HEK293T (cell line): ENCODE measurements at places on chromosomes 7 and 10.

DNA sequence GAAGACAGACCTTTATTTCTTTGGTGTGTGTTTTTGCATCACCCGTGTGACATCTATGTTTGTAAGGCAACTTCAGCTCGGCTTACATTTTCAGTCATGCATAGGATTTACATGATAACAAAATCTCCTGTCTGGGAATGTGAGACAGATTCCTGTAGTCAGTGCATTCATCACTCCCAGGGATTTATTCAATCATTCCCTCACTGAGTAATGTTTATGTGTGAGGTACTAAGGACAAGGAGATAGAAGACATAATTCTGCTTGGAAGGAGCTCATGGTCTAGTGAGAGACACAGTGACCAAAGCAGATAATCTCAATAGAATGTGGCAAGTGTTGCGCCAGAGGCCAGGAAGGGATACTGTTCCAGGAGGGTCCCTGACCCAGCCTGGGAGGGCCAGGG is 35.2 kb upstream of the BMPER start:
- no peak for DNase-seq

GRCh38 chr10:69828144-69828870 is 26.6 kb downstream of the COL13A1 start:
- DNase-seq = no peak

- DNase-seq = no peak
These were observed 208.7 kb upstream of the FAM3C start for GRCh38 chr7:121604627-121605316.

- DNase-seq = no peak
These were observed 85.5 kb downstream of the TBXAS1 start for GRCh38 chr7:139914306-139915267.

GRCh38 chr7:5423976-5424748 is 528 bp upstream of the TNRC18 start:
- peak; percentile 85 for DNase-seq

DNA sequence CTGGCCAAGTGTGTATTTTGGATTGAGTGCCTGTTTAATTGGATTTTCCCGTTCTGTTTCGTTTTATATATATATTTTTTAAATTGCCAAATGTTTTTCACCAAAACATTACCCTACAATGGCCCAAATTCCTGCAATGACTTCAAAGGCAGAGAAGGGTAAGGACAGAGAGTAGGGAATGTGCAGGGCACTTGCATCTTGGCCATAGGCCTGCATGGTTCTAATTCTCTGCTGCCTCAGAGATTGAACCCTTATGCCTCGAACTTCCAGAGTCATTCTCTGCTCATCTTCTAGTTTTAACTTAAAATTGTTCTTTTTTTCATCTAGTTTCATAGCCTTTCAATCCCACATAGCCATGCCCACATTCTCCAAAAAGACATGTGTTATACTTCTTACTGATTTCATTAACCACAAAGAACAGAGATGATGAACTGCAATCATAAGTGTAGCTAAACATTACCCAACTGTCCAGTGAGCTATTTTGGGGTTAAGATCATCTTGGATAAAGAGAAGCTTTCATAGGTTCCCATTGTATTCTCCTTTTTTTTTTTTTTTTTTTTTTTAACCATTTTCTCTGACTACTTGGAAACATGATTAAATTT is 177.6 kb downstream of the PLXDC2 start:
- no peak for DNase-seq

- DNase-seq = no peak
These were observed 103.1 kb downstream of the ANK3 start for GRCh38 chr10:60286559-60286958.

DNA sequence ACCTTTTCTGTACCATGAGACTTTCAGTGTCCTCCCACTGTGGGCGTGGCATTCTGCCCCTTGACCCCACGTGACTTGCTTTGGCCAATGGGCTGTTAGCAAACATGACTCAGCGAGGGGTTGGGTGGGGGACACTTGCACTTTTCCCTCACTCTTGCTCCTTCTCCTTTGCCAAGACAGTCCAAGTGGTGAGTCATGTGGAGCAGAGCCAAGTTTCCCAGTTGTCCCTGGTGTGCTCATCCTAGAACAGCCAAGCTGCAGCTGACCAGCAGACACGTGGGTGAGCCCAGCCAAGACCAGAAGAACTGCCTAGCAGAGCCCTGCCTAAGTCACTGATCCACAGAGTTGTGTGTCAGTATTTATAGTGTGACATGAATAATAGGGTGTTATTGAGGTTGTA is 82.8 kb upstream of the CPXM2 start:
- DNase-seq = peak; percentile 68

- no peak for DNase-seq
These were observed 41.9 kb downstream of the AP5Z1 start for GRCh38 chr7:4817178-4817901.

DNA sequence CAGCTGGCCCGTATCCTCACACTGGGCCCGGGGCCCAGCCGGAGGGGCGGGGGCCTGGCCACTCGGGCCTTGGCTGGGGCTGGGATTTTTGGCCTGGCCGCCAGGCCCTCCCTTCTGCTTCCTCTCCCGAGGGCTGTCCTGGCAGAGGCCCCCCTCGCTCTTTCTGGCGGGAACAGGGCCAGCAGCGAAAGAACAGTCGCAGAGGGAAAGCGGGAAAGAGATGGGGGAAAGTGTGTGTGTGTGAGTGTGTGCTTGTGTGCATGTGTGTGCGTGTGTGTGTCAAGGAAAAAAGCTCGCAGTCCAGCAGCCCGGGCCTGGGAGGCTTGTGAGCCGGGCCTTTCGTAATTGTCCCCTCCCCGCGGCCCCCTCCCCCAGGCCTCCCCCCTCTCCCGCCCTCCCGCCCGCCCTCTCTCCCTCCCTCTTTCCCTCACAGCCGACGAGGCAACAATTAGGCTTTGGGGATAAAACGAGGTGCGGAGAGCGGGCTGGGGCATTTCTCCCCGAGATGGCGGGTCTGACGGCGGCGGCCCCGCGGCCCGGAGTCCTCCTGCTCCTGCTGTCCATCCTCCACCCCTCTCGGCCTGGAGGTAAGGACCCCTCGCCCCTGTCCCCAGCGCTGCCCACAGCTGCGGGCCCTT is at the start of gene ELN:
Gene ELN (plus strand): TSS at position 491 of the 638 bp plus-strand sequence. CDS start 15 bp downstream, at position 506.
- no peak for DNase-seq

- DNase-seq = no peak
These were observed 221.8 kb downstream of the PHF14 start for GRCh38 chr7:11195502-11195901.

DNA sequence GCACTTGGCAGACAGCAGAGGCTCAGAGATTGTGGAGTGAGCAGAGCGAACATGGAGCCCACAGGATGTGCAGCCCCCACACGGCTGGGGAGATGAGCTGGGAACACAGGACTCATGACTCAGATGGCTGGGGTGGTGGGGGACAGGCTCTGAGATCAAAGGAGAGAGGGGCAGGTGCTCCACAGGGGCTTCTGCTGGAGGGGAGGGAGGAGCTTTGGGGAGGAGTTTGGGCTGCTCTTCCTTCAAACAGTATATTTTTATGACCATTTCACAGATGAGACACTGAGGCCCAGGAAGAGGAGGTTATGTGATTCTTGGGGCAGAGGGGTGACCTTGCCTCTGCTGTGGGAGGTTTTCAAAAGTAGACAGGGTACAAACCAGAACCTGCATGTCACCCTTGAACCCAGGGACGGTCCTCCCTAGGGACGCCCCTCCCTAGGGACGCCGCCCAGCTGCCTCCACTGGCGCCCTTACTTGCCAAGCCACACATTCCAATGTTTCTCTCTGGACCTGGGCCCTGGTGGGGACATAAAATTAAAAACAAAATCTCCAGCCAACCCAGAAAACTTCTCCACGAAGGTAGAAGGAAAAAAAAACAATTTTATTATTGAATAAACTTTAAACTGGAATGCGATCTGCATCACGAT is 981 bp upstream of the CRYGN start:
- no peak for DNase-seq

DNA sequence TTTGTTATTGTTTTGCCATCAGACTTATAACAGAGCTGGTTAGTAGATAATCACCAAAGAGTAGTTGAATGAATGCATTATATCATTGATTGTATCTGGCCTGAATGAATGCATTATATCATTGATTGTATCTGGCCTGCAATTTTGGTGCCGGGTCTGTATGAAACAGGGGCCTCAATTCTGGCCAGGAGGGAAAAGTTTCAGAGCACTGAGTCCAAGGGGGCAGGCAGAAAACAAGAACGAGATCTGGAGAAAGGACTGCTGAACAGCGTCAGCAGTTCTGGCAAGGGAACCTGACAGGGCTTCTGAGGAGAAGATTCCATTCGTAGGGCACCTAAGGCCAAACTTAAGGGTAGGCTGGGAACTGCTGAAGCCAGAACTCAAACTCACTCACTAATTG is 128.0 kb downstream of the SEMA3C start:
- no peak for DNase-seq

GRCh38 chr7:22210355-22210754 is 146.6 kb downstream of the RAPGEF5 start:
- no peak for DNase-seq

GRCh38 chr10:94065787-94066186 is 72.1 kb downstream of the PLCE1 start:
- no peak for DNase-seq

- DNase-seq = no peak
These were observed 823.8 kb downstream of the LRMDA start for GRCh38 chr10:76255241-76255640.

GRCh38 chr7:140294454-140294853 is 103.9 kb downstream of the SLC37A3 start:
- no peak for DNase-seq

GRCh38 chr7:75984130-75985008 is 10.0 kb downstream of the TMEM120A start:
- DNase-seq = no peak

GRCh38 chr7:102220960-102221800 is 65.5 kb upstream of the SH2B2 start:
- DNase-seq = no peak

GRCh38 chr10:60753817-60754216 is 24.5 kb upstream of the CDK1 start:
- no peak for DNase-seq

DNA sequence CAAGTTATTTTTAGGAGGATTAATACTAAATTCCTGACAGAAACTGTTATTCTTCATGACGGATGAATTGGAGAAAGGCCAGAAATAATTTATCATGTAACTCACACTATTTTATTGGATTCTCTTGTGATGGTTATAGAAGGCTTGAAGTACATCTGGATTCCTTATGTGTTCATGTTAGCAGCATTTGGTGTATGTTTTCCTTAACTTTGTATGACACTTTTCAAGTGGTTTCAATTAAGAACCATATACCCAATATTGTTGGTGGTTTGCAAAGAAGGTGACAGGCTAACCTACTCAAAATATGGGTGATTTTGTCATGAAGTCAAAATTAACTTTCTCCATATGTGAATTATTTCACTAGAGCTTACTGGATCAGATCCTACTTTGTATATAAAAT is 532.2 kb upstream of the CNTNAP2 start:
- DNase-seq = no peak

- no peak for DNase-seq
These were observed 159.4 kb upstream of the MEOX2 start for GRCh38 chr7:15845868-15846267.

DNA sequence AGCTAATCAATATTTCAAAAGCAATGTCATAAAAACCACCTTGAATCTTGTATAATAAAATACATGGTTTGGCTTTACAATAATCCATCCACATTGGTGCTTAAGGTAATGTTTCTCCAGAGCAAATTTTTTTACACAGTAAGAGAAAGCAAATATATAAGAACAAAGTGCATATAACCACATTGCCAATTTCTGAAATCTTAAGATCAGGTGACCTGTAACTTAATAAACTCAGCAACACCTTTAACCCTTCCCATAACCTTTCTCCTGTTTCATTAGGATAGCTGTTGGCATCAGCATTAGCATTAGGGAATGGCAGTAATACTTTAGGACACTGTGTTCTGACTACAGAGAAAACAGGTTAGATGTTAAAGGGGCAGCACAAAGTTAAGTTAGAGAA is 155.9 kb upstream of the SEMA3D start:
- no peak for DNase-seq

GRCh38 chr10:34121125-34121753 is 693.9 kb downstream of the PARD3 start:
- no peak for DNase-seq

DNA sequence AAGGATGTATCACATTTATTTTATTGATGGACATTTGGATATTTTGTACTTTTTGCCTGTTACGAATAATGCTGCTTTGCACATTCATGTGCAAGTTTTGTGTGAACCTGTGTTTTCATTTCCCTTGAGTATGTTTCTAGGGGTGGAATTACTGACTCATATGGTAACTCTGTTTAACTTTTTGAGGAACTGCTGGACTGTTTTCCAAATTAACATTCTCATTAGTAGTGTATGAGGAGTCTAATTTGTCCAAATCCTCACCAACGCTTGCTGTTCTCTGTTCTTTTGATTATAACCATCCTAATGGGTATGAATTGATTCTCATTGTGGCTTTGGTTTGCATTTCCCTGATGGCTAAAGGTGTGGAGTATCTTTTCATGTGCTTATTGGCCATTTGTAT is 3.2 kb downstream of the WDR11 start:
- DNase-seq = no peak

GRCh38 chr10:68166871-68167585 is 57.7 kb downstream of the MYPN start:
- no peak for DNase-seq

- no peak for DNase-seq
These were observed 9.0 kb upstream of the PIP4K2A start for GRCh38 chr10:22723343-22723779.

- no peak for DNase-seq
These were observed 812 bp upstream of the IDE start for GRCh38 chr10:92574548-92575261.

DNA sequence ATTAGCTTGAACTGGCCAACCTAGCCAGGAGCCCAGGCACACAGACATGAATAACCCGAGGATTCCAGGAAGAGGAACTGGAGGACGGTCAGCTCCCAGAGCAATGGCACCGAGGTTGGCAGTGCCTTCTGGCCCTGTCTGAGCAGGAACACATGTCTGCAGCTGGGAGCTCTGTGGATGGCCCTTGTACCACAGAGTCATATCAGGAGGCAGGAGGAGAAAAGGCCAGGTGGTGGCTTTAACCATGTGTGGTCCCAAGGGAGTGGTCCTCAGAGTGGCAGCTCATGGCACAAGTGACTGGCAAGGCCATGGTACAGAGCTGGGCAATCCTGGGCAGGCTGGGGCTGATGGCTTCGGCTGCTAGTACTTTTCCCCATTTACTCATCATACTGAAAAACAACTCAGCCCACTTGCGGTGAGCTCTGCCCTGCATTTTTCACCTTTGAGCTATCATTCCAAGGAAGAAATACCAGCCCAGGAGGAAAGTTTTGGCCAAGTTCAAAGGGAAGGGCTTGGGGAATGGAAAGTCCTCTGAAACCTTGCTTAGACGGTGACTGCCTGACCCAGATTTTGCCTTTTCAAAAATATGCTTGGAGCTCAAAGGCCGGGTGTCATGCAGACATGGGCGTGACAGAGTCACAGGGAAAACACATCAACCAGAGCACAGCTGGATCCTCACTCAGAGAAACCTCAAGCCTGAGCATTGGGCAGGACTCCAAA is 25.7 kb upstream of the LOXL4 start:
- DNase-seq = no peak

GRCh38 chr10:34024693-34025425 is 690.4 kb upstream of the NRP1 start:
- no peak for DNase-seq

- DNase-seq = no peak
These were observed 84.1 kb downstream of the SNX10 start for GRCh38 chr7:26375726-26376174.
